ENCODE measurements at places on chromosomes 4 and X. TPM values are rescaled to one million over a fixed set of nuclear protein-coding genes. Genes with fewer than 3 reads are reported as not detected.
A peak's percentile ranks its signal among the peaks of the same experiment; 100 is the strongest.

DNA sequence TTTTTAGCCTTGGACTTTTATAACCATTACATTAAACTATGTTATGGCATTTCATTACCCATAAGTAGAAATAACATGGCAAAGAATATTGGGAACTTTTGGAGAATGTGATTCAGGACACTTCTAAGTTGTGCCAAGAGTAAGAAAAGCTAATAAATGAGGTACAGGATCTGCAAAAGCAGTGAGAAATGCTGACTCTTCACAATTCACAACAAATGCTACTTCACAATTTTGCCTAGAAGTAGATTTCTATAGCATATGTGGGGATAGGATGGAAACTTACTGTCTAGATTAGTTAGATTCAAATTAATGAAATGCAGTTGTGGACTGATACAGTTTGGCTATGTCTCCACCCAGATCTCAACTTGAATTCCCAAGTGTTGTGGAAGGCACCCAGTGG is 173.7 kb downstream of the COMMD8 start:
- DNase-seq: no peak

TMEM255A gene
- total RNA-seq: not detected

GRCh38 chr4:127685292-127685691 is 44.9 kb upstream of the SLC25A31 start:
- DNase-seq: no peak

XG gene
- not detected for total RNA-seq

RBM46 gene
- not detected for total RNA-seq

DNA sequence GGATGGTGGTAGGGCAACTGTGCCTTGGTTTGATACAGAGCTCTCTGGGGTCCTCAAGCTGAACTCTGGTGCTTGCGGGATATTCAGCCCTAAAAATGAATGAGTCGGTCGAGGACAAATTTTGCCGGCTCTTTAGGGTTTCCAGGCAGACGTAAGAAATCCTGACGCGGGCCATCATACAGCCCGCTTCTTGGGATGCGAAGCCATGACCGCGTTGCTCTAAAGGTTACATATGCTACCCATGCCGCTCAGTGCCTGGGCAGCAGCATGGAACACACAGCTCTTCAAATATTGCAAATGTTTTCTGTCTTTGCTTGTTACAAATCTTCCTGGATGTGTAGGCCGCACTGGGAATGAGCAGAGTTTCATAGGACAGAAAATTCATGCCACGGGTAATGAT is 55.6 kb downstream of the NBDY start:
- no peak for DNase-seq

DNA sequence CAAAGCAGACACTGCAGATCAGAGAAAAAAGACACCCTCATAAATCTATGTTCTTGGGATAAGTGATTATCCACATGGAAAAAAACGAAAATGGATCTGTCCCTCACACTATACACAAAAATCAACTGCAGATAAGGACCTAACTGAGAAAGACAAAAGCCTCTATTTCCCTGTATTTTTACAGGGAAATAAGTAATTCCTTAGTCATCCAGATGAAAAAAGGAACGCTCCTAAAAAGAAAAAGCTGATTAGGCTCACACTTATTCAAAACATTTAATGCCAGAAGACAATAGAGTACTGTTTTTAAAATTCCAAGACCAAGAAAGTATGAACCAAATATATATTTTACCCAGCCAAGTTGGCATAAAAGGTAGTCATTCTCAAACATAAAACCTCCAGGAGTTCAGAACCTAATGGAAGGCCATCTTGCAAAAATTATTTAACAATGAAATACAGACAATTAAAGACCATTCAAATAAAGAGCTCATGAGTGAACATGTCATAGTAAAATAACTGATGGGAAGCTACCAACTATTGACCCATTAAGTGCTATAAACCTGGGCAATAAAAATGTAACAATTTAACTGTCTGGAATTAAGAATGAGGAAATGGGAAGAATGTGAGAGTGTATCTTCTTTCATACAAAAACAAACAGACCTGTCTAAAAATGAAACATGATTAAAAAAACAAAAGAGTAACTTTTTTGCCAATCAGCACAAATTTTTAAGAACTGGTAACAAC is 20.4 kb downstream of the PAPSS1 start:
- DNase-seq: no peak

GRCh38 chr4:146059151-146059550 is 116.4 kb upstream of the LSM6 start:
- no peak for DNase-seq

DNA sequence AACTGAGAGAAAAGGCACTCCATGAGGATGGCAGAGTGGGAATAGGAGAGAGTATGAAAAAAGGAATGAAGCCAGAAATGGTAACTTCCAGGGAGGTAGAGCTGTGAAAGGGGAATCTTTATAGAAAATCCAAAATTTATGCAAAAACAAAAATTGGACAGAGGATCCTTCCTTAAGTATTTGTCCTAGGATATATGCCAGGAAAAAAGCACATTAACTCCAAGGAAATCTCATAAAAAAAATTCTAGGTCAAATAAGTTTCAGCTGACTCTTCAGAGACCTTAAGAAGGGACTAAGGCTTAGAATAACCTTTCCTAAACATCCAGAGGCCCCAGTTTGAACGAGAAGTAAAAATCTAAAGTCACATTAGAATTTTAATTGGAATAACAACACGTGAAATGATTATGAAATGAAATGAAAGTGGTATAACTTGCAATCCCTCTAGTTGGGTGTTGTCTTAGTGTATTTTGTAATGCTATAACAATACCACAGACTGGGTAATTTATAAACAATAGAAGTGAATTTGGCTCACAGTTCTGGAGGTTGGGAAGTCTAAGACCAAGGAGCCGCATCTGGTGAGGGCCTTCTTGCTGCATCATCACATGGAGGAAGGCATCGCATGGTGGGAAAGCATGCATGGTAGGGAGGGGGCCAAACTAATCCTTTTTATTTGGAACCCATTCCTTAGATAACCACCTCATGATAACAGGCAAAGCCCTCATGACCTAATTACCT is 145.4 kb upstream of the RXFP1 start:
- peak; percentile 72 for DNase-seq

- no peak for DNase-seq
These were observed 327.9 kb downstream of the MAPK10 start for GRCh38 chr4:86031927-86032326.

DNA sequence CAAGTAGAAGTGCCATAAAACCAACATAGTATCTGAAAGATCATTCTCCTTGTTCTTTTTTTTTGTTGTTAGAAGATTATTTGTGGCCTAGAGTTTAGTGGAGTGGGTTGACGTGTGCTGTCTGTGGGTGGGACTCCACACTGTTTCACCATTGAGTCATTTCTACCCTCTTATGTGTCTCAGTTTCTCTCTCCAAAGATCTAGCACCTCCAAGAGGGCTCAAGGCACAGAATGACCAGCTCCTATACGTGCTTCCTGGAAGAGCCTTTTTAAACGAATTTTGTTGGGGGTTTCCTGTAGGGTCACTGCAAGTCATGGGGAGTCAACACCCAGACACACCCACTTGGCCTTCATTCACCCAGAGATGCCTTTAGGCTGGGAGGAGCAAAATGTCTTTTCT is 150.1 kb downstream of the KLF8 start:
- no peak for DNase-seq

DNA sequence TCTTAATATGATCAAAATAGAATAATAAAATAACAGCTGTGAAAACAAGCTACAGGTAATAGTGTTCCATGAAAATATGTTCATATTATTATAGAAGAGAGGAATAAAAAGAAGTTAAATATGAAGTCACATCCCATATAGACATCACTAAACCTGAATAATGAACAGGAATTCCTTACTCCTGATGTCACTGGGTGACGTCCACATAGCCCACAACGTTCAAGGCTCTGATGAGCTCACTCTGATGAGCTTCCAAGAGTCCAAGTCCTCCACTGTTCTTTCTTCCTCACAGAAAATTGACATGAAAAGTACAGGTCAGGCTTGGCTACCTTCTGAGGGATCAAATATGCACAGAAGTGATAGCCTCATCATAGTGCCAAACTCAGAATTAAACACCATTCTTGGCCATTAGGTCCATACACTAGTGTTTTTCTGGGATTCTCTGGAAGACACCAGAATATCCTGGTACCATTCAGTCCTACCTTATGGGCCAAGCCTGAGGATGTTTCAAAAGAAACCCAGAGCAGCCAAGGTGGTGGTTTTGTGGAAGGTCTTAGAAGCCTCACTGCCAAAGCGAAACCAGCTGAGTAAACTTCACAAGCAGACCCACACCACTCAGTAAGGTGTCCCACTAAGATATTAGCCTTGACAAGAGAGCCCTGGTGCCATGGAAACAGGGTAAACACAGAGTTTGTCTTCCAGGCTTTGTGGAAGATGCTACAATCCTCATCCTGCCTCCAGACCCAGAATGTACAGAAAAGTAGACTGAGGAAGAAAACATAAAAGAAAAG is 138.4 kb upstream of the HHIP start:
- no peak for DNase-seq

EDNRA gene
- 0.16 TPM for total RNA-seq

DNA sequence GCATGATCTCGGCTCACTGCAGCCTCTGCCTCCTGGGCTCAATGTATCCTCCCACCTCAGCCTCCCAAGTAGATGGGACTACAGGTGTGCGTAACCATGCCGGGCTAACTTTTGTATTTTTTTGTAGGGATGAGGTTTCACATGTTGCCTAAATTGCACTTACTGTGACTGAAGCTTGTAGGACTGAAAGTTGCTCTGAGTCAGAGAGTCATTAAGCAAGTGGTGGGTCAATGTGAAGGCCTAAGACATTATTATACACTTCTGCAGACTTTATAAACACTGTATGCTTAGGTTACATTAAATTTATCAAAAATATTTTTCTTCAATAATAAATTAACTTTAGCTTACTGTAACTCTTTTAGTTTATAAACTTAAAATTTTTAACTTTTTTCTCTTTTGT is 170.2 kb downstream of the FAT4 start:
- DNase-seq: no peak

DNA sequence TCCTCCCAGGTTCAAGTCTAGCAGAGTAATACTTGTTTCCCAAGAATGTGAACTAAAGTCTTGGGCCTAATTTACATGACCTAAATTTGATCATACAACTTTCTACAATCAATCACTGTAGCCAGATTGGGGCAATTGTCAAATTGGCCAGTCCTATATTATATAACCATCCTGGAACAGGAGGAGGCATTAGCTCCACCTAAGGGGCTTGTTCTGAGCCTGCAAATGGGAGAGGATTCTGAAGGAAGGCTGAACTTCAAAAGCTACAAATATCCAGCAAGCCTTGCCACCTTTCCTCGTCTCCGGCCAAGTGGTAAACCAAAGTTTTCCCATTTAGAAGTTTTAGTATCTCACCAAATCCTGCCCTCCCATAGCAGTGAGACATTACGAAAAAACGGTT is 1289.6 kb upstream of the TENM3 start:
- no peak for DNase-seq

- no peak for DNase-seq
These were observed 139.0 kb upstream of the JADE1 start for GRCh38 chr4:128670513-128670912.

GRCh38 chr4:90159193-90159592 is 32.0 kb downstream of the CCSER1 start:
- DNase-seq: no peak

ZNF518B gene
- 10.9 TPM for total RNA-seq

EVC2 gene
- total RNA-seq: not detected

- no peak for DNase-seq
These were observed 21.0 kb upstream of the ADD1 start for GRCh38 chr4:2822461-2823300.

DNA sequence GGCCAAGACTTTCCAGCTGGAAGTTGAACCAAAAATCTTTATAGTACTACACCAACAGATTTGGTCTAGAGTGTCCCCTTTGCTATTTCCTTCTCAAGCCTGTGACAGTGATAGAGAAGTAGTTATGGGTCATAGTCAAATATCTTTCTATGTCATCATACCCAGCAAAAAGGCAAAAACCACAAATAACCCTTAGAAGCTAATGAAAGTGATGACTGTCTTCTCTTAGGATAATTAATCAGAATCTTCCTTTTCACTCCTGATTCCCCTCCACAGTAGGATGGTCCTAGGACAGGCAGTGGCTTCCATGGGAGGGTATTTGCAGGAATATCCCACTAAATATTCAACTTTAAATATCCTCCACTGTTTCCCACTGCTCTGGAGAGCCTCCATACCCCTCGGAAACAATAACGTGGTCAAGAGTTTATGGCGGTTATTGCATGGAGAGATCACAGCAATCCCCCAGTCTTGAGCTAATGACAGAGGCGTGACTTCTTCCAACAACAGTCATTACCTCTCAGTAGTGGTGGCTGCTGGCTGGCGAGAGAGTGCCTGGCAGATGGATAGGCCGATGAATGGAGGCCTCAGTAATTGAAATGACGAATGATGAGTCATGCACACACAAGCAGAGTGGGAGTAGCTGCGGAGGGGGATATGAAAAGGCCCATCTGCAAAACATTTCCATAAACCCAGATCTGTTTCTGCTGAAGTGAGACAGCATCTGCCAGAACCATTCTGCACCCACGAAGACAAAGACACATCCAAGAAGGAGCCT is 154.9 kb downstream of the STK32B start:
- peak; percentile 82 for DNase-seq

USP51 gene
- total RNA-seq: 0.99 TPM

- DNase-seq: no peak
These were observed 1887.7 kb upstream of the PCDH7 start for GRCh38 chr4:28832444-28832843.

ENAM gene
- not detected for total RNA-seq

- peak; percentile 30 for DNase-seq
These were observed 5.6 kb upstream of the TXK start for GRCh38 chr4:48139691-48140090.

SLC6A14 gene
- total RNA-seq: not detected

DCAF8L2 gene
- total RNA-seq: not detected

DNA sequence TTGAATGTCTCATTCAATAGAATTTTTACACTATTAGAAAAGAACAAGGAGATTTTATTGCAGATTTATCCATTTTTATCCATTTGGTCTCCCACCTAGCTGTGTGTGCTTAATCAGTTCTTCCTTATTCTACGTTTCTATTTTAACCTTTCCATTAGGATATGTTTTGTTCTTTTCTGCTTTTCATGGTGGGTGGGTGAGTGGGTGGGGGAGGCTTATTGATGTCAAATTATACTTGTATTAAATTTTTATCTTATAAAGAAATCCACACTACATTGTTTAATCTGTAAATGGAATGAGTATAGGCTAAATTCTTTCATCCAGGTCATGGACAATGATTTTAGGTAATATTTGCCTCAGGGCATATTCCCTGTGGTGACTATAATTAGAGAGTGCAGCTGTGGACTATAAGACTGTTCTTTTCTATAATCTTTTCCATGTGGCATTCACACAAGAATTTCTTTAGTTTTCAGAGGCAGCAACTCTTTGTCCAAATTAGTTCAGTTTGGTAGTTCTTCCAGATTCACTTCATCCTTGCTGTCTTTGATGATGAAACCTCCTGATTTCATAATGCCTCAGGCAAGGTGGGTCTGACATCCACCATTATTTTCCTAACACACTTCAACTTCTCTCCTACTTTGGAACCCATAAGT is 2451.8 kb downstream of the PCDH7 start:
- DNase-seq: no peak

GRCh38 chr4:80264825-80265224 is 1.6 kb upstream of the FGF5 start:
- no peak for DNase-seq

GSX2 gene
- not detected for total RNA-seq

GRCh38 chrX:40374486-40374885 is 206.3 kb upstream of the ATP6AP2 start:
- no peak for DNase-seq

SYAP1 gene
- 26.6 TPM for total RNA-seq
